Prostate gland (tissue), 2 donors: ENCODE measurements at places on chromosomes 4 and X.
A peak's percentile ranks its signal among the peaks of the same experiment; 100 is the strongest.

- no peak overlapping the region for H3K27ac ChIP-seq
- no peak overlapping the region for H3K4me3 ChIP-seq
Measured at GRCh38 chr4:164725066-164725465, 28.9 kb upstream of the SMIM31 start.

GRCh38 chr4:88091378-88091777 is 67.1 kb downstream of the ABCG2 start:
- DNase-seq, result no peak
- no peak overlapping the region for H3K27ac ChIP-seq
- H3K27me3 ChIP-seq, result no peaks in the 10 kb centered on the region
- H3K4me3 ChIP-seq, result no peak overlapping the region
- H3K36me3 ChIP-seq, result no peaks in the 10 kb centered on the region

DNA sequence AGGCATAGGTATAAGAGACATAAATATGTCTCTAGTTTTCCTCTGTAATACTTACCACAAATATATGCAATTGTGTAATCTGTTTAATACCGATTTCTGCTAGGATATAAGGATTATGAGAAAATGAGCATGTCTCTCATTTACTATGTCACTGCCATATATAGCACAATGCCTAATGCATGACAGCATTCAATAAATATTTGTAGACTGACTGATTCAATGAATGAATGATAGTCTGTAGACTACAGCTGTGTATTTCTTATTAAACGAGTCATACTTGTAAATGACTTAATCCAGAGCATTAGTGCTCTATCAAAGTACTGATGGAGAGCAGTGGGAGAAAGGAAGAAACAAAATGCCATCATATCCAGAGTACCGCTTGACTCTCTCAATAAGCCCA is 175.6 kb downstream of the PPP3CA start:
- H3K4me3 ChIP-seq, result no peak overlapping the region
- DNase-seq, result no peak
- no peaks in the 10 kb centered on the region for H3K36me3 ChIP-seq
- no peak overlapping the region for H3K27ac ChIP-seq
- no peaks in the 10 kb centered on the region for H3K4me1 ChIP-seq
- no peaks in the 10 kb centered on the region for H3K27me3 ChIP-seq

DNA sequence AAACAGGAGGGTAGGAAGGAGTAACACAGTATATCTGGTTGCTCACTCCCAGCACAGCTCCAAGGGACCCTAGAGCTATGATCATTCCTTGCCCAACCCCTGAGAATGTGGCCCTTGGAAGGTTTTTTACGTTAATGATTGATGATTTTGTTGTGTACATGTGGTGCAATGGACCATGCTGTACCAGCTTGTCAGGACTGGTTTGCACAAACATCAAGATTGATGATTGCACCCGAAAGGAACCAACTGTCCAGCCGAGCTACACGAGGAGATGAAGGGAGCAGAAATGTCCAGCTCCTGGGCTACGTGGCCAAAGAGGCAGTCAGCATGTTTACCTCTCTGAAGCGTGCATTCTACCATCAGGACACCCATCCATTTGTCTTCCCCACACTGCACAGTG is 83.2 kb upstream of the USP9X start:
- peak; percentile 8 for DNase-seq
- no peaks in the 10 kb centered on the region for H3K36me3 ChIP-seq
- H3K27me3 ChIP-seq, result no peaks in the 10 kb centered on the region
- H3K4me1 ChIP-seq, result no peaks in the 10 kb centered on the region
- no peak overlapping the region for H3K4me3 ChIP-seq
- H3K27ac ChIP-seq, result no peak overlapping the region

DNA sequence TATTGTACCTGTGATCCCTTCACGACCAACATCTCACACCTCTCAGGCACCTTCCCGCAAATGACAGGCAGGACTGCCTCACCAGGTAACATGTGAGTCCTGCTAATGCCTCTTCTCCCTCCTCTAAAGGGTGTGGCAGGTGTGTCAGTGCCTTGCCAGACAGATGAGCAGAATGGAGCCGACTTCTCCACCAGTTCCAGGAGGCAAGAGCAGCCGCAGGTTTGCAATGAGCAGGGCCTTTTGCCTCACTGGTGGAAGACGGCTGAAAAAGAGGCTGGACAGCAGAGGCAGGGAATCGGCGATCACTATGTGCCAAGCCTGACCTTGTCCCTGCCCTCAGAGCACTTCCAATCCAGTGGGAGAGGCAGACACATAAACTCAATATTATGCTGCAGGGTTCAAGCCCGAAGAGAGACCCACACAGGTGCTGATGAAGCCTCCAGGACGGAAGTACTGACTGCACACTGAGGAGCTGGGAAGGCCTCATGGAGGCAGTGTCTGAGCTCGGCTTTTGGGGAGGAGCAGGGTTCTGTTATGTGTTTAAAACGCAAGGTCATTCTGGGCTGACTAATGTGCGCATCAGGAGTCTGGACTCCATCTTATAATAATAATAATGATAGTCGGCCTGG is 57.9 kb downstream of the C4orf50 start:
- H3K27me3 ChIP-seq, result no peaks in the 10 kb centered on the region

DNA sequence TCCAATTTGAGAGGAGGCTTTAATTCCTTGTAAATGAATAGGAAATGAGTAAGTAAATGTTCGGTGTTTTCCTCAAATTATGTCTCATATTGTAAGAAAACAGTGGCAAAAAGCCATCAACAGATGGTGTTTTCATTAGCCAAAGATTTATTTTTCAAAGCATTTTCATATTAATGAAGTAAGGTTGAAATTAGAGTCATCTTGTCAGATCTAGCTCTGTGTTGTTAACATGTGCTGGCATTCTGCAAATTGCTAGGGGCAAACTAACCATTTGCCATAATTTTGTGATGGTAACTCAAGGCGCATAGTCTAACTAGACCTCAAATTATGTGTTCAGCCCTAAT is 24.7 kb downstream of the MID2 start:
- DNase-seq, result no peak
- no peak overlapping the region for H3K4me3 ChIP-seq
- H3K4me1 ChIP-seq, result no peaks in the 10 kb centered on the region
- H3K36me3 ChIP-seq, result no peaks in the 10 kb centered on the region
- H3K27ac ChIP-seq, result no peak overlapping the region
- no peaks in the 10 kb centered on the region for H3K27me3 ChIP-seq

DNA sequence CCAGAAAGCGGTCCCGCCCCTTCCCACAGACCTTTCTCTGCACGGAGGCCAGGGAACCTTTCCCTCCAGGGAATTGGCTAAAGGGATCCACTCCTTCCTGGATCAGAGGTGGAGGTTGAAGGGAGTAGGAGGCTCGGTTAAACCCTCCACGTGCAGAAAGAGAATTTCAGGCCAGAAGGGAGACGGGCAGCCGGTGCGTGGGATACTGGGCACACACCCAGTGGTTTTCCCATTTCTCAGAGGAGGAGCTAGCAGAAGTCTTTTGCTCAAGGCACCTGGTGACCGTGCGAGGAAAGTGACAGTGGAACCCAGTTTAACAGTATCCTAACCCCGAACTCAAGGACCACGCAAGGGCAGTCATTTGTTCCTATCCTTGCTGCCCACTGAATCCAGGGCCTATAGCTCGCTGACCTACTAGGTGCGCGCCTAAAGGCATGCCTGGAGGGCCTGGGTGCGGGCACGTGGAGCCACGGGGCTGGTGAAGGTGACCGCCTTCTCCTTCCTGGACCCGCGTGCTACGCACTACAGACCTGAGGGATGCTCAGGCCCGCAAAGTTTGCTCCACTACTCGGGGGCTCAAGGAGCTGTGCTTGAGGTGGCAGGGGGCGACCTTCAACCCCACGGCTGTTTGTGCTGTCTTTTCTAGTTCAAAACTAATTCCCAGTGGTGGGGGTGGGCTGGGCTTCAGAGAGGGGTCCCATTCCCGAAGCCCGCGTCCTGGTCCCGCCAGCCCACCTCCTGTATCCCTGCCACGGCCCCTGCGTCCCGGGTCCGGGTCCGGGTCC is 587 bp upstream of the AFF2 start:
- no peaks in the 10 kb centered on the region for H3K27me3 ChIP-seq
- H3K4me1 ChIP-seq, result no peaks in the 10 kb centered on the region
- H3K36me3 ChIP-seq, result no peaks in the 10 kb centered on the region
- H3K27ac ChIP-seq, result no peak overlapping the region

- no peaks in the 10 kb centered on the region for H3K4me1 ChIP-seq
- DNase-seq, result peak; percentile 5
- H3K4me3 ChIP-seq, result no peak overlapping the region
- no peaks in the 10 kb centered on the region for H3K36me3 ChIP-seq
- H3K27me3 ChIP-seq, result no peaks in the 10 kb centered on the region
Measured at GRCh38 chrX:50579955-50580354, 109.3 kb upstream of the DGKK start.

DNA sequence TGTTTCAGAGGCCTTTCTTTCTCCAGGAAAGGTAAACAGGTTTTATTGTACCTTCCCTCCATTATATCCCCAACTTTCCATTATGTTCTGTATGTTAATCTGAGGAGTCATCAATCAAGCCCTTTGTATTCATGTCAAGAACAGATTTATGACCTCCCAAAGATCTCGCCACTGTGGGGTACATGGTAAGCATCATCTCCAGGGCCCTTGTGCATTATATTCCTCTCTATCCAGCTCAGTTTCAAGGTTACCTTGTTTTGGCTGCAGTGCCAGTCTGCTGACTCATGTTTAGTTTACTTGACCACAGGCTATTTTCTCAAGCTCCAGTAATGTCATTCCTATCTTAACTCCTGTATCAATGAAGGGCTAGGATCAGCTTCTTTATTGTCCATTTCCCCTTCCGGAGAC is 125.1 kb upstream of the FRMPD4 start:
- no peaks in the 10 kb centered on the region for H3K27me3 ChIP-seq
- H3K4me1 ChIP-seq, result no peaks in the 10 kb centered on the region
- no peak overlapping the region for H3K4me3 ChIP-seq
- DNase-seq, result no peak
- no peak overlapping the region for H3K27ac ChIP-seq

DNA sequence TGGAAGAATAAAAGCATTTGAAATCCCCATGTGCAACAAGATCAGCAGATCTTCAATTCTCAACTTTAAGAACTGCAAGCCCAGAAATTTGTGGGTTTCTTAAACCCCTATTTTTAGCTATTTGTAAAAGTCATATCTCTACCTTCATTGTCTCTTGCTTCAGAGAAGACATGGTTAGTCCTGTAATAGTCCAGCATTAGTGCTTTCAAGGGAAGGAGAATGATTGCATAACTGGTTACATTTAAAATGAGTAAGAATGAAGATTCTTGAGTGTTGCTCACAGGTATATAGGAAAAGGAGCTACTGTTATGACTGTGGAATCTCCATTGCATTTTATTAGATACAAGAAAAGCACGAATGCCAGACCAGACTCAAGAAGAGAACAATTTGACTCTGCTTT is 84.0 kb downstream of the CCSER1 start:
- no peaks in the 10 kb centered on the region for H3K27me3 ChIP-seq
- H3K27ac ChIP-seq, result no peak overlapping the region
- H3K4me3 ChIP-seq, result no peak overlapping the region
- H3K4me1 ChIP-seq, result no peaks in the 10 kb centered on the region
- no peak for DNase-seq

GRCh38 chr4:103400405-103400804 is 202.3 kb upstream of the CENPE start:
- H3K27ac ChIP-seq, result no peak overlapping the region
- H3K36me3 ChIP-seq, result no peaks in the 10 kb centered on the region
- H3K27me3 ChIP-seq, result no peaks in the 10 kb centered on the region
- no peak overlapping the region for H3K4me3 ChIP-seq

GRCh38 chr4:80311130-80311529 is 24.4 kb upstream of the CFAP299 start:
- no peaks in the 10 kb centered on the region for H3K4me1 ChIP-seq
- H3K36me3 ChIP-seq, result no peaks in the 10 kb centered on the region
- peaks cover 3% of the 10 kb centered on the region for H3K27me3 ChIP-seq
- DNase-seq, result no peak
- no peak overlapping the region for H3K4me3 ChIP-seq

GRCh38 chr4:164904336-164904735 is 27.4 kb downstream of the APELA start:
- no peak overlapping the region for H3K4me3 ChIP-seq
- no peak overlapping the region for H3K27ac ChIP-seq
- H3K4me1 ChIP-seq, result no peaks in the 10 kb centered on the region

DNA sequence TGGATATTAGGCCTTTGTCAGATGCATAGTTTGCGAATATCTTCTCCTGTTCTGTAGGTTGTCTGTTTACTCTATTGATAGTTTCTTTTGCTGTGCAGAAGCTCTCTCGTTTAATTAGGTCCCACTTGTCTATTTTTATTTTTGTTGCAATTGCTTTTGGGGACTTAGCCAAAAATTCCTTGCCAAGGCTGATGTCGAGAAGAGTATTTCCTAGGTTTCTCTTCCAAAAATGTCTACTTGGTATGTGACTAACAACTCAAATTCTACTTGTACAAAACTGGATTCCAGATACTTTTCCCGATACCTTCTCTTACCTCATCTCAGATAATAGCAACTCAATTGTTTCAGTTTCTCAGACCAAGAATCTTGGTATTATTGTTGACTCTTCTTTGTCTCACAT is 142.4 kb upstream of the GLRA2 start:
- H3K27ac ChIP-seq, result no peak overlapping the region
- no peaks in the 10 kb centered on the region for H3K27me3 ChIP-seq
- H3K4me3 ChIP-seq, result no peak overlapping the region

DNA sequence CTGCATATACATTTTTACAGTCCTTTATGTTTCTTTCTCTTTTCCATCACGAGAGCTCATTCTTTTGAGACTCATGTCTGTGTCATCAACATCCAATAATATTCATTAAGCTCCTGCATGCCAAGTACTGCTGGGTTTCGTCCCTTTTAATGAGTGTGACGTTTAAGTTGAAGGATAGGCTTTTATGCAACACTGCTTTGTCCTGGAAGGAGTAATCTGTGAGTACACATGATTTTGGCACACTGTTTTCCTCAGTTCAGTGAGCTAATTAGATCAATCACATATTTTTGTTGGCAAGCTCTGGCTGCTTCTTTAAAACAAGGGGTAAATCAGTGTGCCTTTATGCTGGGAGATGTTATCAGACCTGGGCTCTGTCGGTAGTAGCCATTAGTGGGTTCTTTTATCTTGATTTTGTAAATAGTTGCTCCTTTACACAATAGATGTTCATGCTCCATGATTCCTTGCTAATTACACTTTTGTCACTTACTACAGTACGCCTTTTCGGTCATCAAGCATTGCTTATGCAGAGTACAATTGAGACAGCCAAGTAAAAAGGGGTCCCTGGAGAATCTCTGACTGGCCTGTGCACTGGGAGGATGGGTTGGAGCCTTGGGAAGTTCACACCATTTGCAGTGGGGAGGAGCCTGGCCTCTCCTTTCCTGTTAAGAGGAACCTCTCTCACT is 132.6 kb downstream of the FHIP1A start:
- no peaks in the 10 kb centered on the region for H3K27me3 ChIP-seq
- peak; percentile 47 for DNase-seq
- peak overlapping the region; percentile 54 for H3K27ac ChIP-seq
- H3K4me1 ChIP-seq, result peaks cover 11% of the 10 kb centered on the region

GRCh38 chrX:78455901-78456300 is 128.5 kb upstream of the CYSLTR1 start:
- no peak overlapping the region for H3K27ac ChIP-seq
- no peak for DNase-seq
- H3K36me3 ChIP-seq, result no peaks in the 10 kb centered on the region
- H3K4me1 ChIP-seq, result no peaks in the 10 kb centered on the region

- DNase-seq, result peak; percentile 29
- peaks cover 4% of the 10 kb centered on the region for H3K4me1 ChIP-seq
- H3K27ac ChIP-seq, result peak overlapping the region; percentile 85
- H3K27me3 ChIP-seq, result no peaks in the 10 kb centered on the region
- peak overlapping the region; percentile 61 for H3K4me3 ChIP-seq
- no peaks in the 10 kb centered on the region for H3K36me3 ChIP-seq
Measured at GRCh38 chr4:74158466-74159142, 686 bp downstream of the MTHFD2L start.

- no peak overlapping the region for H3K4me3 ChIP-seq
- no peaks in the 10 kb centered on the region for H3K4me1 ChIP-seq
- no peaks in the 10 kb centered on the region for H3K36me3 ChIP-seq
- no peaks in the 10 kb centered on the region for H3K27me3 ChIP-seq
Measured at GRCh38 chr4:113482325-113482724, 279.2 kb downstream of the CAMK2D start.
